ENCODE measurements at places on chromosomes 6 and 20.

DNA sequence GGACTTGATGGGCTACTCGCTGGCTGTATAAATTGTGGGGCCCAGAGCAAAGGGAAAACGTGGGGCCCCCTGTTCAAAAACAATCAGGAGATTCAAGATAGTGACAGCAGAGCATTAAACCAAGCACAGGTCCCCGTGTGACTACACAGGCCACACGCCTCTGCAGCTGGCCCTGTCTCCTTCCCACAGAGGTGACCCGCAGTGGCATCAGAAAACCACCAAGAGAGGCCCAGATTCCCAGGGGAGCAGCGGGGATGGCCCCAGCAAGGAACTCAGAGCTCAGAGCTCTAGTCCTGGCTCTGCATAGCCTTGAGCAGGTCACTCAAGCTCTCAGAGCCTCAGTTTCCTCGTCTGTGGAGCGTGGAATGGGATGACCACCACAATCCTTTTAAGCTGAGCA is 57.6 kb downstream of the CPNE5 start:
- DNase-seq = no peak

- DNase-seq = no peak
These were observed 115.4 kb downstream of the INSM1 start for GRCh38 chr20:20483328-20483727.

- no peak for DNase-seq
These were observed 228.8 kb upstream of the THEMIS start for GRCh38 chr6:128129679-128130078.

DNA sequence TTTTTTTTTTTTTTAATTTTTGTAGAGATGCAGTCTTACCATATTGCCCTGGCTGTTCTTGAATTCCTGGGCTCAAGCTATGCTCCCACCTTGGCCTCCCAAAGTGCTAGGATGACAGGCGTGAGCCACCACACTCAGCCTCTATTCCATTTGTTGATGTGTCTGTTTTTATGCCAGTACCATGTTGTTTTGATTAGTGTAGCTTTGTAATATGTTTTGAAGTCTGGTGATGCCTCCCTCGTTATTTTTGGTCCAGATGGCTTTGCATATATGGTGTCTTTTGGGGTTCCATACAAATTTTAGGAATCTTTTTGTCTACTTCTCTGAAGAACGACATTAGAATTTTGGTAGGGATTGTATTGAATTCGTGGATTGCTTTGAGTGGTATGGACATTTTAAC is 193.2 kb downstream of the ADGB start:
- no peak for DNase-seq

DNA sequence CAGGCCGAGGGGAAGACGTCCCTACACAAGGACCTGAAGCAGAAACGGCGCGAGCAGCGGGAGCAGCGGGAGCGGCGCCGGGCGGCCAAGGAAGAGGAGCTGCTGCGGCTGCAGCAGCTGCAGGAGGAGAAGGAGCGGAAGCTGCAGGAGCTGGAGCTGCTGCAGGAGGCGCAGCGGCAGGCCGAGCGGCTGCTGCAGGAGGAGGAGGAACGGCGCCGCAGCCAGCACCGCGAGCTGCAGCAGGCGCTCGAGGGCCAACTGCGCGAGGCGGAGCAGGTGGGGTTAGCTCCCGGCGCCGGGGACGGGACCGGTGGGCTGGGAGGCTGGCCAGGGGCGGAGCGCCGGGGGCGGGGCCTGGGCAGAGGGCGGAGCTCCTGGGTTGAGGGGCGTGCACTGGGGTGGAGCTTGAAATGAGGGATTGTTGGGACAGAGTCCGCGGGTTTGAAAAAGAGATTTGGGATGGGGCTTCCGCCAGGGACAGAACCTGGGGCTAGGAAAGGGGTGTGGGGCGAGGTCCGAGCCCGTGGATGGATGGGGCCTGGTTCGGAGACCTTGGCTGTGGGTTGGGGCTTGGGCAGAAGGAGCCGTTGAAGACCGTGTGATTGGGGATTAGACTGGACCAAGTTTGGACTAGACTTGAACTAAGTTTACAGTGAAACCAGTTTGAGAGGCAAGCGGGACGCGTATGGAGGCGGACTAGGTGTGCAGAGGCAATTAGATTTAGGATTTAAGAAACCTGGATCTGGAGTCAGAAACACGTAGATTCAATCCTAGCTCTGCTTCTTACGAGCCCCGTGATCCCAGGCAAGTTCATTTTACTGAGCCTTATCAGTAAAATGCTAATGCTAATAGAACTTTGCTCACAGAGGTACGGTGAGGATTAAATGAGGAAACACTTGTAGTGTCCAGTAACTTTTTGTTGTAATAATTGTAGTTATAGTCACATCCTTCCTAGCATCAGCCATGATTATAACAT is 20.9 kb downstream of the DEF6 start:
- no peak for DNase-seq

DNA sequence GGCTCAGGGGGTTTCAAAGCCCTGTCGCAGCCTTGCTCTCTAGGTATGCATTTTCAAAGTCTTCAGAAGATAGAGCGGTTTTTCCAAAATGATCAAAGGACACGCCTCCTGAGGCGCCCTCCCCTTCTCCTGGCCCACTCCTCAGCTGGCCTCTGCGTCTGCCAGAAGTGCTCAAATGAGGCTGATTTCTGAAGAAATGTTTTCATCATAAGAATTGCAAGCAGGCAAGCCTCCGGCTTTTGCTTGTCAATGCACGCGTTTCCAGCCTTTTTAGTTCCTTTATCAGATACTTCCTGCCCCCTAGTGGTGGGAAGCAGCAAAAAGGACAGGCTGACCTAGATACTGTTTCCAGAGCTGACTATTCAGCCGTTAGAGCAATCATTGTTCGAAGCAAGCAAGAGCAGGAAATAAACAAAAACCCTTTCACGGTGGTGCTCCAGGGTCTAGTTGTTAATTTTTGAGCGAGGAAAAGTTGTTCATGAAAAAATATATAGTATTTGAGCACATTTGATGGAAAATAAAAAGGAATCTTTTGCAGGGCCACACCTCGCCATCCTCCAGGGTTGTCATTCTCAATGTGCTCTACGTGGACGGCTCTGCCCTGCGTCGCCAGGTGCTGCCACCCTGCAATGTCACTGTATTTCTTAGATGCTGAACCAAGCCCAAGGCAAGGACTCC is 93.4 kb upstream of the ASF1A start:
- peak; percentile 62 for DNase-seq

- no peak for DNase-seq
These were observed 1065.5 kb downstream of the GRIK2 start for GRCh38 chr6:102458990-102459389.

- no peak for DNase-seq
These were observed 81.9 kb downstream of the MDGA1 start for GRCh38 chr6:37615564-37616340.

DNA sequence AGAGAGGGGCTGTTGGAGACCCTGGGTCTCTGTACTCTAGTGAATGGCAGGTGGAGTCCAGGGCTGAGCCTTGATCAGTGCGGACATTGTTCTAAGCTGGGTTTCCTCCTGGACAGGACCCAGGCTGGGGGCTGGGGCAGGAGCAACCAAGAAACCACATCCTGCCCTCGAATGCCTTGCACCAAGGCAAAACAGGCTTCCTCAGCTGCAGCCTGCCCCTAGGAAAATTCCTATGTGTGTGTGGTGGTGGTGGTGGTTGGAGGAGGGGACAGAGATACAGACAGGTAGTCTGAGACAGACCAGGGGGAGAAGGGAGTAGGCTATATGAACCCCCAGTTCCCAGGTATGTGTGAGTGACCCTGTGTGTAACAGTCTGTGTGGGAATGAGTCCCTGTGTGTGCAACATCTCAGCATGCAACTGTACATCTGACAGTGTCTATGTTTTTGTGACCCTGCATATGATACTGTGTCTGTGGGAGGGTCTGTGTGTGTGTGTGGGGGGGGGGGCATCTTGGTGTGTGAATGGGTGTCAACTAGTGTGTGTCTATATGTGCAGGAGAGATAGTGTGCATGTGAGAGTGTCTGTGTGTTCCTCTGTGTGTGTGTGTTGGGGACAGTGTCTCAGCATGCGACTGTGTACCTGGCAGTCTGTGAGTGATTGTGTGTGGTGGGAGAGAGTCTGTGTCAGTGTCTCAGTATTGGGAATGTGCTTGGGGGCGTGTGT is 3.0 kb downstream of the GLP1R start:
- DNase-seq = no peak

GRCh38 chr20:41534842-41535241 is 83.3 kb downstream of the CHD6 start:
- no peak for DNase-seq

- no peak for DNase-seq
These were observed 156.6 kb upstream of the TAB2 start for GRCh38 chr6:149160943-149161342.

GRCh38 chr20:61524951-61525666 is 273.0 kb downstream of the CDH4 start:
- no peak for DNase-seq

DNA sequence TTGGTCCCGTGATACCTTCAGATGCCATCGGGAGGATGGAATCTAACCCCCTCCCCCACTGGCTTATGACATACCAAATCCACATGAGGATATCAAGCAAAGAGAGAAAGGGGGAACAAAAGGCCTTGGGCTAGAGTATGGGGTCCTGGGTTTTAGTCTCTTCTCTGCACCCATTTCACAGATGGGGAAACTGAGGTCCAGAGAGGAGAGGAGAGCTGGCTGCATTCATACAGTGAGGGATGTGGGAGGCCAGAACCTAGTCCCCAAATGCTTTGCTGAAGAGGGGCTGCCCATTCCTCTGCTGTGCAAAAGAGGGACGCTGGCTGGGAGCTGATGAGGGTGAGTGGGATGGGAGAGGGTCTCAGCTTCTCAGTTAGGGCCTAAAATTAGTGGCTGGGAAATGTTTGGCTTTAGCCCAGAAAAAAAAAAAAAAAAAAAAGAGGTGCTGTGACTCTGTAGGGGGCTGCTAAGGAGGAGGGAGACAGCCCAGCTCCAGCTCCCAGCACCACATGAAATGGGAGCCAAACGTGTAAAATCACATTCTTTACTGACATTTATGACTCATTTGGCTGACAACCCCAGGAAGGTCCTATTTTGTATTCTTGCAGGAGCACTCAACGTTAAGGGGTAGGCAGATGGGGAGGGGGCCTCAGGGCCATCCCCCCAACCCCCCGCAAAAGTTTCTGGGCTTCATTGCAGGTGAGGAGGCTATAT is 11.9 kb downstream of the XKR7 start:
- no peak for DNase-seq

GRCh38 chr6:7647504-7647903 is 57.5 kb downstream of the SNRNP48 start:
- DNase-seq = no peak

DNA sequence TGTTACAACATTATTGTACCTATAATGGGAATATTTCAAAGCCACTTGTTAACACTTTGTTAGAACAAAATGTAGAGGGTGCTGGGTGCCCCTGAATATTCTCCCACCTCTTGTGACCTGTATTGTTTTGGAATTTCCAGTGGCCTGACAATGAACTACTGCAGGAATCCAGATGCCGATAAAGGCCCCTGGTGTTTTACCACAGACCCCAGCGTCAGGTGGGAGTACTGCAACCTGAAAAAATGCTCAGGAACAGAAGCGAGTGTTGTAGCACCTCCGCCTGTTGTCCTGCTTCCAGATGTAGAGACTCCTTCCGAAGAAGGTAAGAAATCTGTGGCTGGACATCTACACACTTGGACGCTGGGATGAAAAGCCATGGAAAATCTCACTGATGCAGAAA is 28.9 kb downstream of the PLG start:
- DNase-seq = no peak

- no peak for DNase-seq
These were observed 59.2 kb downstream of the BMP7 start for GRCh38 chr20:57207251-57207650.

DNA sequence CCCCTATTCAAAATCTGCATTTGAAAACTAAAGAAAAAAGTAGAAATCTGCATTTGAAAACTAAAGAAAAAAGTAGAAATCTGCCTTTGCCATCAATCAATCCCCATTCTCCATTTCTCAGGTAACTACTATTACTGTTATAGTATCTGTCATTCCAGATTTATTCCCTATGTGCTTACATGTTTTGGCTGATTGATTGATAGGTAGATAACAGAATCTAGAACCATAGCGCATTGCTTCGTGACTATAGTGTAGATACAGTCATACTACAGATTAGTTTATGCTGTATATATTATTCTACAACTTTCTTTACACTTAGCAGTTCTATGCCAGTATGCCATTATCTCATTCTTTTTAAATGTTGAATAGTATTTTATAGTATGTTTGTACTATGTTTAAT is 163.0 kb downstream of the SIM1 start:
- DNase-seq = no peak

GRCh38 chr6:79635232-79635543 is 4.1 kb downstream of the SH3BGRL2 start:
- DNase-seq = no peak

GRCh38 chr6:144857086-144857485 is 572.0 kb downstream of the UTRN start:
- DNase-seq = no peak

- no peak for DNase-seq
These were observed 133.4 kb upstream of the KCNG1 start for GRCh38 chr20:51156041-51156982.

GRCh38 chr20:35988910-35989463 is 20.6 kb downstream of the CNBD2 start:
- DNase-seq = no peak

- no peak for DNase-seq
These were observed 44.8 kb downstream of the AGPAT4 start for GRCh38 chr6:161228921-161229591.

GRCh38 chr6:34339971-34340370 is 52.5 kb downstream of the NUDT3 start:
- DNase-seq = no peak

DNA sequence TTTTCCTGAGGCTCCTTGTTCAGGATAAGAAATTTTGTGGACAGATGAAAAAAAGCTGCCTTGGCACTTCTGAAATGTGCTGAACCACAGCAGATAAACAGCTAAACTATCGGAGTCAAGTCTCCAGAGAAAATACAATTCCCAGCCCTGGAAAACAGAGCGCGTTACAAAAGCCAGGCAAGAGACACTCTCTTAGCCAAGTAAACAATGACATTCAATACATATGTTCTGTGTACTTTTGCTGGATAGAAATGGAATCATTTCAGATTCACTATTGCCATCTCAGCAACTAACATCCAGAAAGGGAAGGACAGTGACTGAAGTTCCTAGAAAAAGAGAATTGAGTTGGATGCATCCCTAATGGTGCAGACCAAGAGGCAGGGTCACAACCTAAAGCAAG is 196.8 kb upstream of the NRSN1 start:
- DNase-seq = no peak

DNA sequence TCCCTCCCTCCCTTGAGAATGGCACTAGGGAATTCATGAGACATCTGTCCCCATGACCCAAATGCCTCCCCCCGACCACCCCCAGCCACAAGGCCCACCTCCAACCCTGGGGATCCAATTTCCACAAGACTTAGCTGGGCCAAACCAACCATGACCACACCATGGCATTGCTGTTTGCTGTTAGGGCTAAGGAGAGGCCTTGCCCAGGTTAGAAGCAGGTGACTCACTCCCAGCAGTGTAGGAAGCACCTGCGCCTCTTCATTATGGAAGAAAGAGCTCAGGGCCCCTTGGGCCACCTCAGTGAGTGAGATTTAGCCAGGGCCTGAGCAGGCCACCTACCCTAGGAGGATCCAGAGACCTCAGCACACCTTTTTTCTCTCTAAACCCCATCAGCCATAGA is 337.9 kb downstream of the TAF4 start:
- DNase-seq = no peak

Measured in stimulated activated CD8-positive, alpha-beta memory T cell treated with anti-CD3 and anti-CD28 coated beads, Interleukin-4, amount 100 ng/mL, for 4 hours (primary cell).